ENCODE measurements at places on chromosomes 6 and 20.

GRCh38 chr20:56582542-56582941 is 46.6 kb upstream of the TFAP2C start:
- peak; percentile 30 for DNase-seq

DNA sequence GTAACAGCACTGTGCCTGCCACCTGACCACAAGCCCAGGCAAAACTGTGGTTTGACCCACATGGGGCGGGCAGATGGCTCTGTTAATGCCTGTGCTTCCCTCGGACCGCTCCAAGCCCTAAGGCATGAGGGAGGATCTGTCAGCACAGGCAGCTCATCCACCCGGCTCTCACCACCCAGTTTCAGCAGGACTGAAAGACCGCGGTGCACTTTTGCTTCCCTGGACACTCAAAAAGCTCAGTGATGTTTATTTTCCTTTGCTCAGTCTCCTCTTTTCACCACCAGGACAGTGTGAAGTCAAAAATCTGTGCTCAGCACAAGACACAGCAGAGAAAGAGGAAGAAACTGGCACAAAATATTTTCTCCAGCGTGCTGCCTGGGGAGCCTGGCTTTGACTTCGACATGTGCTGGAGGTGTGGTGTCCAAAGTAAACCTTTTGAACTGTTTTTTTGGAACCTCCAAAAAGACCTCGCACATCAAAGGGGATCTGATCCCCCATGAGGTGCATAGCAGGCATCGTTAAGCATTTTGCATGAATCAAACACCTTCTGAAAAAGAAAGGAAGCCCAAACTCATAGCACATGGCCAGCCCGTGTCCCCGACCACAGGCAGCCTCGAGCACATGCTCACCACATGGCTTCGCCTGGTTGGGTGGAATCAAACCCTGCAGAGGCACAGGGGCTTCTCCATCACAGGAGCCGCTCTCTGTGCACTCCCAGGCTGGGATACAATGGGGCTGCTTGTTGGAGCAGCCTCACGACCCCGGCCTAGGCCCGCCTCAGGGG is 441.7 kb upstream of the JARID2 start:
- no peak for DNase-seq

DNA sequence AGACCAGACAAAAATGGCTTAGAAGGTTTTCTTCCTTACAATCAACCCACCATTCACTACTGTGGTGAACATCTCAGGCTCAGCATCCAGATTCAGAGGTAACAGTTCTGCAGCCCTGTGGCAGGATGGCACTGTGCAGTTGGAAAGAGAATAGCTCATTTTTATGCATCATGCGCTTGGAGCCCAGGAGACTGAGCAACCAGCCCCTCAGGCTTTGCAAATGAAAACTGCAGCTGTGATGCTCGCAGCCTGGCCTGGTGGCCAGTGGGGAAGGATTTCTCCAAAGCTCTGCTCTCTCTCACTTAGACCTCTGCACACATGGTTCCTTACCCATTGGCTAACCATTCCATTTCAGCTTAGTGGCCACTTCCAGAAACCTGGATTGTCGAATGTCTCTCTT is 45.8 kb downstream of the GABRR2 start:
- no peak for DNase-seq

DNA sequence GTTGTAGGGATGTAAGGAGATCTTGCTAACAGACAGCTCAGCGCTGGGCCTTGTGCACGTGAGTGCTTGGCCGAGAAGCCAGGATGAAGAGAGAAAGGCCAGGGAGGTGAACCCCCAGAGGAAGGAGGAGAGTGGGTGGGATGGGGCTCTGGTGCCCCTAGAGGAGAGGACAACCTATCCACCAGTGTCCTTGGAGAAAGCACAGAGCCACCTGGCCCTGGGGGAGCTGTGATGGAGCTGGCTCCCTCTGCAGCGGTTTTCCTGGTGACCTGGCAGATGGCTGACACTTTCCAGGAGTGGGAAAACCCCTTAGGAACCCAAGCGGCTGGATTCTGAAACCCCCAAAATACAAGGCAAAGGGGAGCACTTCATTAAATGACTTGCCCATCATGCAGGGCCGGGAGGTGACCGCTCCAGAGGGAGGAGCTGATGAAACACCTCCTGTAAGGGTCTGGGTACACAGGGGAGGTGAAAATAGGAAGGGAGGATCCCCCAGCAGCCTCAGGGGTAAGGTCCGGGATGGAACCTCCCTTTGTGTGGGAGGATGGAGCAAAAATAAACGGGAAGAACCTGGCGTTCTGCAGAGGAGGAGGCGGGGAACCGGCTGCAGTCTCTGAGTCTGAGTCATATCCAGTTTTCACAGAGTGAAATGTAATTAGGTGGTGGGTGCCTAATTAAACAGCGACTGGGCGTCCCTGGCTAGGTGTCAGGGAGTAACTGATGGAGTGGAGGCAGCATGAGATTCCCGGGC is 80.4 kb downstream of the SULF2 start:
- DNase-seq = no peak

DNA sequence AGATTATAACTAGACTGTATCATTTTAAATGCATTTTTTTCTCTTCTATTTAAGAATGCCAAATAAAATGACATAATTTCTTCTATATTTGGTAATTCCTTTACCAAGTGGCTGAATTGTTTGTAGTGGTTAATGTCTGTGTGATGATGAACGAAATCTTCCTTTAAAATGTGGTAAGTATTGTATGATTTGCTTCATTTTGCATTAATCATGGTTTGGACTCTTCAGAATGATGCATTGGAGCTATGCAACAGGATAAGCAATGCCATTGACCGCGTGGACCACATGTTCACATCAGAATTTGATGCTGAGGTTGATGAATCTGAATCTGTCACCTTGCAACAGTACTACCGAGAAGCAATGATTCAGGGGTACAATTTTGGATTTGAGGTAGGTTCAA is 99.6 kb downstream of the MAP3K4 start:
- no peak for DNase-seq

DNA sequence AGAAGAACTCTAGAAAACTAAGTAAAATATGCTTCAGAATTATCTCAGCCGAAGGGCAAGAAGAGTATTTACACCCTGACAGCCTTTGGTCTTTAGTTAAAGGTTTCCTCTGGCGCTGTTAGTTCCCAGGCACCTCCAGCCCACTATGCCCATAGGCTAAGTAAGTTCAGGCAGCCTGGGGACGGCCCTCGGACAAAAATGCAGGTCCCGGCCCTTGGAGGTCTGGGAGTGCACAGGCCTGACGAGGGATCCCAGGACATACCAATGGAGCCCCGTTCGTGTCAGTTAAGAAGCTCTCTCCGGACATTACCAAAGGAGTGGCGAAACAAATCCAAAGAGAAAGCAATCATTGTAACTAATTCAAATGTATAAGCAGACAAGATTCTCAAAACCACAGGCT is 311.8 kb downstream of the CD83 start:
- DNase-seq = no peak

DNA sequence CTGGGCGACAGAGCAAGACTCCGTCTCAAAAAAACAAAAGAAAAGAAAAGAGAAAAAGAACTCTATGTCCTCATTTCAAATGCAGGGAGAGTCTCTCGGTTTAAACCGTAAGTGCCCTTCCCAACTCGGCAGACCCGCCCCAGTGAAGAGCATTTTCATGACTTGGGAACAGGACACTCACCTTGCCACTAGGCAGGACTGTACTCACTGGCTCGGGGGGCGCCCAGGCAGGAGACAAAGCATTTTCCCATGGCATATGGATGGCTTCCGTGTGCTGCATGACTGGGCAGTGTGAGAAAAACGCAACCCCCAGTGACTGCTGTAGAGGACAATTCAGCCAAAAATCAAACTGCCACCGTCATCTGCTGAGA is 23.7 kb upstream of the MRGBP start:
- no peak for DNase-seq

DNA sequence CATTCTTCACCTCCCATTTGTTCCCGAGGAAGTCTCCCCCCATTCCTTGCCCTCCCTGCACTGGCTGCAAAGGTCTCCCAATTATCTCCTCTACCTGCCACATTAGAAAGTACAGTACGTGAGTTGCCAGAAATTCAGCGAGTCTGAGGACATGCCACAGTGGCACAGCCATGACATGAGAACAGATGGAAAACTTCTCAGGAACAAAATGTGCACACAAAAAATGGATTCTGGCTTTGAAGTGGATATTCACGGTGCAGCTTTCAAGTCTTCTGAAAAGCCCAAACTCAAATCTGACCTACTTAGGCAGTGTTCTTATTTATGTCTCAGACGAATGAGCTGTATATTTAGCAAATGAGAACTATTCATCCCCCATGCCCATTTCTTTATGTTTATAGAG is 269.1 kb upstream of the ARID1B start:
- DNase-seq = no peak

- DNase-seq = no peak
These were observed 1.4 kb upstream of the CEP43 start for GRCh38 chr6:166997768-166998255.

- DNase-seq = no peak
These were observed 44.1 kb downstream of the VAPB start for GRCh38 chr20:58433029-58433647.

GRCh38 chr6:7732228-7732627 is 6.3 kb downstream of the BMP6 start:
- DNase-seq = peak; percentile 36

GRCh38 chr6:68343901-68344300 is 291.2 kb upstream of the ADGRB3 start:
- DNase-seq = peak; percentile 1

GRCh38 chr6:104325341-104326172 is 534.2 kb downstream of the HACE1 start:
- no peak for DNase-seq

GRCh38 chr20:20573797-20574196 is 138.6 kb downstream of the RALGAPA2 start:
- DNase-seq = no peak

- no peak for DNase-seq
These were observed 26.3 kb downstream of the TMX4 start for GRCh38 chr20:7993238-7993637.

- DNase-seq = no peak
These were observed 27.6 kb upstream of the HLA-C start for GRCh38 chr6:31299511-31299910.

DNA sequence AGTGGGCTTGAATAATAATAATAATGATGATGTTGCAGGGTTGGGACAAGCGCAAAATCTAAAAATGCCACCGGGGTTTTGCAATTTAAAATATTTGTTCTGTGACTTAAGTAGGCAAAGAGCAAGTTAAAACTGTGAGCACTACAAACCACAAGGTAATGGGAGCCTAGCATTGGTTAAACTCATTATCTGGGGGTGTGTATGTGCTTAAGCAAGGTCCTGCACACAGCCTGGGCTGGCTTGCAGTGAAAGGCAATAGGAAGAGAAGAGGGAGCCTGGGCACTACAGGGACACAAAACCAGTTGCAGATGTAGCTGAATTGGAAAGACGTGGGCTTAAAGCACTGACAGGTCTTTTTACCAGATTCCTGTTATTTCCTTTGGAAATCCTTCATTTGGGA is 11.7 kb downstream of the SIM1 start:
- no peak for DNase-seq

- no peak for DNase-seq
These were observed 16.7 kb downstream of the HSPA12B start for GRCh38 chr20:3749087-3749688.

GRCh38 chr20:48695255-48695654 is 132.5 kb downstream of the PREX1 start:
- DNase-seq = no peak

DNA sequence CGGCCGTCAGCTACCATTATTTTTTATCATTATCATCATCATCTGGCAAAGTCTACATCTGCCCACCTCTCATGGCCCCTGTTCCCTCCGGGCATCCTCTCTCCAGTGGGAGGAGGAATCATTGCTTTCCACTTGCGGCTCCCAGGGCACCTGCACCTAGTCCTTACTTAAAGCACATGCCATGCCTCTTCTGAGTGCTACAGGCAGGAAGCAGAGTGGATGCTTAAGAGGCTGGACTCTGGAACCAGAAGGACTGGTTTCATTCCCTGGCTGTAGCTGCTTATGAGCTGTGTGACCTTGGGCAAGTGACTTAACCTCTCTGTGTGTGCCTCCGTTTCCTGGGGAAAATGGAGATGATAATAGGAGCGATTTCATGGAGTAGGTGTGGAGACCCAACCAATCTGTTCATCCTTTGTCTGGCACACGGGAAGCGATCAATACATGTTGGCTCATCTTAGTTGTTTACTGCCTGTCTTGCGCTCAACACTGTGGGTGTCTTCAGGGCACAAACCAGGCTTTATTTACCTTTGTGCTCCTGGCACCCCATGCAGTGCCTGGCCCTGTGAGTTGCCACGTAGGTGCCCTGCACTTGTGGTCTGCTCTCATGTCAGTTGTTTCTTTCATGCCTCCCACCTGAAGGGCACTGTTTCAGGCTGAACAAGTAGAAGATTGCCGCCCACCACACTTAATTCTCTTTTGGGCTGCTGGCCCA is 317.0 kb upstream of the SULF2 start:
- no peak for DNase-seq

GRCh38 chr6:162719528-162719927 is 8.0 kb downstream of the PRKN start:
- no peak for DNase-seq

DNA sequence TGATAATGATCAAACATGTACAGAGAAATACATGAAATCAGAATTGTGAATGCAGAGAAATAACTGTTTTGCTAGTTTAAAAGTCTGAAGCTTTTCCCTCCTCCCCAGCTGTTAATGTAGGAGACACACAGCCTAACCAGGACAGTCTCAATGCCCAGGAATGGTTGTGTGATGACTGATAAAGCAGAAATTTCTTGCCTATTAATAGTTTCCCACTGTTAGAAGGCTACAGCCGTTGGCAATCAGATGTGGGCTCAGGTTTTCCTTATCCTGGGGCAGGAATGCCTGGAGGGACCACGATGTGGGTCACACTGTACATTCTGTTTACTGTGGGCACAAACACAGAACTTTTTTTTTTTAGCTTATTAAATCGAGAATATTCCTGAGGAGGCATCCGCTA is 1.9 kb downstream of the PPP1R3D start:
- DNase-seq = no peak

DNA sequence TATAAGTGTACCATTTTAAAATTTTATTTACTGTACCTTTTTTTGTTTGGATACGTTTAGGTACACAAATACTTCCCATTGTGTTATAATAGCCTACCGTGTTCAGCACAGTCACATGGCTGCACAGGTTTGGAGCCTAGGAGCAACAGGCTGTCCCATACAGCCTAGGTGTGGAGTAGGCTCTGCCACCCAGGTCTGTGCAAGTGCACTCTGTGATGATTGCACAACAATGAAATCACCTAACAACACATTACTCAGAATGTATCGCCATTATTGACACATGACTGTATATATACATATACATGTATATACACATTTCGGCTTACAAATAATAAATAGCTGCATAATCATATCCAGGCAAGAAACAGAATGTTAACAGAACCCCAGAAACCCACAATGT is 15.4 kb downstream of the SERAC1 start:
- DNase-seq = no peak
